ENCODE measurements at places on chromosomes 16 and 17.

DNA sequence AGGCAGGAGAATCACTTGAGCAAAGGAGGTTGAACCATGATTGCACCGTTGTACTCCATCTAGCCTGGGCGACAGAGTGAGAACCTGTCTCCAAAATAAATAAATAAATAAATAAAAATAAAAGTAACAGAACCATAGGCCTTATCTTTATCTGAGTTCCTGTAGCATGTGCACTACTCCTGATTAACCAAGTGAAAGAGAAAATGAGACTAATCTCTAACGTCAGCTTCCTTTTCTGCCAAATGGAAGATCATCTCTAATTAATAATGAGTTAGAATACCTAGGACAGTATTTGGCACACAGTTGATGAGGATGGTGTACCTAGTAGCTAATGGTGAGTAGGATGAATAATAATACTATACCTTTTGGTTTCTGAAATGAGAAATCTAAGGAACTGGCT lies 520.4 kb downstream of the WWOX start:
- DNase-seq, result no peak

DNA sequence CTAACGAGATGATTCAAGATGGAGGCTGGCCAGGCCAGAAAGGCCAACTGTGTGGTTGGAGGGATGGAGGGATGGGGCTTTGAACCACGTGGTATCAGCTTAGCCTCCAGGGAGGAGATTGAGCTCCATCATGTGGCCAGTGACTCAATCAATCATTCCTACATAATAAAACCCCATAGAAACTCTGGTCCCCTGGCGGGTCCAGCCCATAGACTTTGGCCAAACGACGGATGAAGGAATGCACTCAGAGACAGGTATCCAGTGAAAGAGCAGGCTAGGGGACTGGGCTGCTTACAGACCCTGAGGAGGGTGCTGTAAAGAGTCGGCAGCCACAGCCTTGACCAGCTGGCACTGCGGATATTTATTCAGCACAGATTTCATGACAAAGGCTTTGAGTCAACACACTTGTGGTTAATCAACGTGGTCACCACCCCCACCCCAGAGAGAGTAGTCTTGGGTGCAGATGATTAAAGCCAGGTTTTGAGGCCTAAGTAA lies 308.7 kb upstream of the TNRC6C start:
- no peak for DNase-seq

DNA sequence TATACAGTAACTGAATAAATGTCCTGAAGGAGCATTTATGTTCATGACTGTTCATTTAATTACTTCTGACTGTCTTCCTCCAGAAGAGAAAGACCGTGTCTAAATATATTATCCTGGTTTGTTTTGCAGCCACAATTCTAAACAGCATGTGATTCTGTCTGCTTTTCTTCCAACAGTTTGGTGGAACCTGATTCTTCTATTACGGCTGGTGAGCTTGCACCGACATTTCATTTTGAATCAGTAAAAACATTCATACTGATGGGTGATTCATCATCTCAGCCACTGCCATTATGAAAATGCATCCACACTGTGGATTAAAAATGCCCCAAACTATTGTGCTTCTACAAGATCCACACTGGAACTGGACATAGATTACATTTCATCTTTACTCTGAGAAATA lies 16.9 kb downstream of the KNOP1 start:
- DNase-seq, result no peak

DNA sequence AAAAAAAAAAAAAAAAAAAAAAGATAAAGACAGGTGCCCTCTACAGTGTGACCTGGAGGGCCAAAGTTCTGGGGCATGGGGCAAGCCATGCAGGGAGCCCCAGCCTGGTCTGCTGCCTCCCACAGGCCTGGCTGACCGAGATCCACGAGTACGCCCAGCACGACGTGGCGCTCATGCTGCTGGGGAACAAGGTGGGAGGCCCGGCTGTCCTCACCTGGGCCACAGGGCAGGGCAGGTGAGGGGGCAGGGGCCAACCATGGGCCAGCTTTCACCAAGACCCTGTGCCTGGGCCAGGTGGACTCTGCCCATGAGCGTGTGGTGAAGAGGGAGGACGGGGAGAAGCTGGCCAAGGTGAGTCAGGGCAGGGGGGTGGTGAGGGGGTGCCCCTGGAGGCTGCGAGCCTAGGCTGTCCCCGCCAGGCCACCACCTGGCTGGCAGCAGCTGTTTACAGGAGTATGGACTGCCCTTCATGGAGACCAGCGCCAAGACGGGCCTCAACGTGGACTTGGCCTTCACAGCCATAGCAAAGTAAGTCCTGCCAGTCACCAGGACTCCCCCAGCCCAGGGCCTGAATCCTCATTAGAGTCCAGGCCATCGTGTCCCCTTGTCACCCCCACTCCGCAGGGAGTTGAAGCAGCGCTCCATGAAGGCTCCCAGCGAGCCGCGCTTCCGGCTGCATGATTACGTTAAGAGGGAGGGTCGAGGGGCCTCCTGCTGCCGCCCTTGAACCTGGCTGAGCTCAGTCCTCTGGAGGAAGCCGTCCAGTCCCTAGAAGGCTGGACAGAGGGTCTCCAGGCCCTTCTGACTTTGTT lies 2.7 kb upstream of the TRAF7 start:
- no peak for DNase-seq

GRCh38 chr17:70242781-70243437 lies 73.6 kb downstream of the KCNJ2 start:
- DNase-seq, result no peak

- DNase-seq, result no peak
These were observed 30.4 kb upstream of the PAFAH1B1 start for GRCh38 chr17:2563061-2563460.

GRCh38 chr17:22454070-22454999 lies 762.0 kb downstream of the KCNJ18 start:
- DNase-seq, result no peak

DNA sequence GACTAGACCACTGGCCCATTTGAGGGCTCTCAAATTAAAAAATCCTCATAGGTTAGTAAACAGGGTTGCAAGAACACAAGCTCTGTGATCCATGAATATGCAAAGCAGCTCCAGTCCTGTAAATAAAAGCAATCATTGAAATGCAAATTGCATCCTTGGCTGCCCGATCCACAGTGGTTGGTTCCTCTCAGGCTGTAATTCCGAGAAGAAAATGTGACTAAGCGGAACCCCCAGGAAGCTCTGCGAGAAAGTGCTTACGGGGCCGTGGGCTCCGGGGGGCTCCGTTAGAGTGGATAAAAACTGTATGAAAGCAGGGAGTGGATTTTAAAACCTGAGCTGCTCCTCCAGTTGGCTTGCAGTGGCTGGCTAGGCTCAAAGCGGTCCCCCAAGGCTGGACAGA lies 2.5 kb downstream of the GPRC5B start:
- DNase-seq, result no peak

GRCh38 chr17:61127960-61128359 lies 271.7 kb upstream of the TBX2 start:
- no peak for DNase-seq

DNA sequence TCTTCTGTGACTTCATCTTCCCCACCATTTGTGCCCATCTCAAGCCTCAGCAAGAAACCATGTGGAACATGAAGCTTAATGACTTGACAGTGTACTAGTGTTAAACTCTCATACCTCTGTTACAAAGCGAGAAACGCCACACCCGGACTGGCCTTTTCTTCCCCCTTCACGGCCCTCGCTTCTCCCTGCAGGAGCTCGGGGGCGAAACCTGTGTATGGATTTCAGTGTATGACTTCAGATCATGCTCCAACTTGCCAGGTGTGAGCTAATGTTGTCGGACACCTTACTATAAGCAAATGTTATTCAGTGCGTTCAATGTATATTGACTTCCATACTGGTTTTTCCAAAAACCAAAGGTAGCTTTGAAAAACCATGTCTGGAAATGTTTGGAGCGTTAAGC lies 20.1 kb upstream of the SLC5A11 start:
- no peak for DNase-seq

DNA sequence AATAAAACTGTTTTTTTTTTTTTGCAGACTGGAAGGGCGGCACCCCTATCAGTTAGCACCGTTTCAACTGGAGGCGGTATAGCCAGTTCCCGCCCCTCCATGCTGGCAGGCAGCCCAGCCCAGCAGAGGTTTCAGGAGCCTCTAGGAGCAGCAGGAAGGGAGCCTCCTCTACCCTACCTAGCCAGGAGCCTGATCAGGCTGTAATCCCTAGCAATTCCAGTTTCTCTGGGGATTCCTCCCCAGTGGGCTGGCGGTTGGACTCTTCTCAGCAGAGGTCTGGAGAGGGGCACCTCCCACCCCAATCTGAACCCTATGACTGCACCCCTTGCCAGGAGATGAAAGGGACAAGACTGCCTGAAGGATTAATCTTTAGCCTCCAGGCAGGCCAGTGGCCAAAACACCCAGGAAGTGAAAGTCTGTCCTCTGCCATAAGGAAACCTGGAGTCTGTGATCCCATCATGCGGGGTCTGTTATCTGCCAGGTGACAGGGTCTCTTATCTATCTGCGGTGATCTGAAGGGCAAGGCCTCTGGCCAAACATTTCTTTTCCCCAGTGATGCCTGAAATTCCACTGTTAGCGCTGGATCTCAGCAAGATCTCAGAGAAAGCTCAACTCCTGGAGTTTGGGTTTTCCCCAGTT lies 4.9 kb upstream of the CDH1 start:
- peak; percentile 67 for DNase-seq

- peak; percentile 44 for DNase-seq
These were observed 12.0 kb downstream of the RARA start for GRCh38 chr17:40320756-40321523.

DNA sequence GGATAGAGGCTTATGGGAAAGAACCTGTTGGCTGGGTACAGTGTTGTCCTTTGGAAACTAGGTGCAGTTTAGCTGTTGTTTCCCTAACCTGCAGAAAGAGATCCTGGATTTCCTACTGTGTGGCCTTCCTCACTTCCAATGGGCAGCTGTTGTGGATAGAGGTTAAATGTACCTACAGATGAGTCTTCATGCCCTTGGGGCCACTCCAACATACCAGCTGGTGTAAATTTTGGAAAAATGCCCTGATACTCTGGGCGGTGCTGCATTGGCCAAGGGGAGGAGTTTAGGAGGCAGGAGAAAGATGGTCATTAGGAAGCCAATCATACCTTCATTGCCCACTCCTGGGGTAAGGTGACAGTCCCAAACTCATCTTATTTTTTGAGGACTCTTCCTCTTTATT lies 70.2 kb downstream of the SNX11 start:
- no peak for DNase-seq

- DNase-seq, result no peak
These were observed 56.9 kb upstream of the DOC2B start for GRCh38 chr17:238071-238963.

- DNase-seq, result no peak
These were observed 77.0 kb upstream of the RPH3AL start for GRCh38 chr17:429589-429988.

DNA sequence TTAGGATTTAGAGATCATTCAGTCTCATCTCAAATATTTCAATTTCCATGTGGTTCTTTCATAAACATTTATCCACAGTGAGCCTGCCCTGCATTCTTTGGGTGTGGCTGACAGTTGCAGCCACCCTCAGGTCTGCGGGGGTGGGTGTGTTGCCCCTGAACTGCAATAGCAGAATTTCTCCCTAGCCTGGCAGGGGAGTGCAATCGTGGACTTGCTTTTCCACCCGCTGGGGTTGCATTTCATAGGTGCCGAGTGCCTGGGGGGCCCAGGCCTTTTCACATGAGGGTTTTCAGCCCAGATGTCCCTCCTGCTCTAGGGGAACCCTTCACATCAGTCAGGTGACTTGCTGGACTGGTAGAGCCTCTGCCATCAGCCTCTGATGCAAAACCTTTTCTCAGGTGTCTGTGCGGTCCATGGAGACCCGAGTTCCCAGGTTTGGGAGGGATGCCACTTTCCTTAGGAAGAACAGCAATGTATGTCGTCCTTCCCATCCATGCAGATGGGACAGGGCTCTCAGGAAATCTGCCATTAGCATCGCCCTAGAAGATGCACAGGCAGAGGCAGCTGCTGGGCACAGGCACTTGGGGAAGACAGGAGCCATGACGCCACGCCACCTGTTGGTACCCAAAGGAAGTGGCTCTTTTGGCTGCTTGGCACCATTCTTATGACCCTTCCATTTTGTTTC lies 2.4 kb upstream of the USP36 start:
- no peak for DNase-seq

- DNase-seq, result no peak
These were observed 25.5 kb downstream of the ADAMTS18 start for GRCh38 chr16:77409311-77409710.

GRCh38 chr16:2985462-2985861 lies 5.2 kb upstream of the PKMYT1 start:
- DNase-seq, result no peak

DNA sequence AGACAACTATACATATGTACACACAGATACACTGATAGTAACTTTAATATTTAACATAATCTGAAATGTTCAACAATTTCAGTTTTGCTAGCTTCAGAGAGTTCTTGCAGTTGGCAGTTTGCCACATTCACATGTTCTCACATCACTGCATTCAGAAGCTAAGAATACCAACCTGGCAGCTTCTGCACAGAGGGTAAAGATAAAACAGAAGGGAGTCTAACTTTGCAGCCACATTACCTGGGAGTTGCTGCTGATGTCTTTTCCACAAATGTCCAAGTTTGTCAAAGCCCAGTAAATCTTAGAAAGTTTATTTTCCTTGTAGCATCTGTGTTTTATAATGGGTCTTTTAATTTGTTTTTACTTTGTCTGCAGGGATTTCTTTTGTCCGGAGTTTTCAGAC lies 332.0 kb downstream of the BCAS3 start:
- no peak for DNase-seq

- DNase-seq, result no peak
These were observed 56.4 kb downstream of the IRX5 start for GRCh38 chr16:54987081-54987480.

GRCh38 chr17:1119924-1120323 lies 59.9 kb downstream of the ABR start:
- no peak for DNase-seq

GRCh38 chr16:73217654-73218053 lies 169.7 kb upstream of the ZFHX3 start:
- no peak for DNase-seq

DNA sequence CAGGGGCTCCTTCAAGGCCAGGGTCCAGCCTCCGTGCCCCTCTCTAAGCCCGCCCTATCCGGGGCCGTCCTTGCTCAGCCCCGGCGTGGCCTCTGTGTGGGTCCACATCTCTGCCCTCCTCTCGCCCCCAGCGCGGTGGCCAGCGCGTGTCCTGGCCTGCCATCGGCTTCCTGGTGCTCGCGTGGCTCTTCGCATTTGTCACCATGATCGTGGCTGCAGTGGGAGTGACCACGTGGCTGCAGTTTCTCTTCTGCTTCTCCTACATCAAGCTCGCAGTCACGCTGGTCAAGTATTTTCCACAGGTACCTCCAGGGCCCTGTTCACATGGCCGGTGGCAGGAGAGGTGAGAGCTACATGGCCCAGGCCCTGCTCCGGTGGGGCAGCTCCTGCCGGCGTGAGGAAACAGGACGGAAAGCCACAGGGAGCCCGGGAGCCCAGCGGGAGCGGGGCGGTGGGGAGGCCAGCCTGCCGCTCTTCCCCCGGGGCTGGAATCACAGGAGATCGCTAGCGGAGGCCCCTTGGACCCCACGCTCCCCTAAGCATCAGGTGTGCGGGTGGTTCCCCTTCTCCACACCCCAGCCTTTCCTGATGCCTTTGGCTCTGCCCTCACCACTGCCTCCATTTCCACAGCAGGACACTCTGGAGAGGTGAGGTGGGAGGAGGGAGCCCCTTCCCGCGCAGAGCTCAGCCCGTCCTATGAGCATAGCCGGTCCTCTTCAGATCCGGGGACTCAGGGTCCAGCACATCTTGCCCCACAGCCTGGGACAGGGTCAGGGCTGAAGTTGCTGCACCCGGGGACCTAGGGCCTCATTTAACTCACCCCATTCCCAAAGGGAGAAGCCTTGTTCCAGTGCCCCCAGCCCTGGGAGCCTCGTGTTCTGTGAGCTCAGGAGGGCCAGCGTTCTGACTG lies 10.2 kb downstream of the TAX1BP3 start:
- DNase-seq, result no peak

- no peak for DNase-seq
These were observed 11.5 kb upstream of the SRCIN1 start for GRCh38 chr17:38617074-38617860.

Measured in breast epithelium (tissue), 4 donors.